ENCODE measurements at places on chromosomes 3 and 15. TPM values are rescaled to one million over a fixed set of nuclear protein-coding genes. Genes with fewer than 3 reads are reported as not detected.

- no peak for DNase-seq
These were observed 1.2 kb downstream of the ALDH1A3 start for GRCh38 chr15:100880897-100881242.

DNA sequence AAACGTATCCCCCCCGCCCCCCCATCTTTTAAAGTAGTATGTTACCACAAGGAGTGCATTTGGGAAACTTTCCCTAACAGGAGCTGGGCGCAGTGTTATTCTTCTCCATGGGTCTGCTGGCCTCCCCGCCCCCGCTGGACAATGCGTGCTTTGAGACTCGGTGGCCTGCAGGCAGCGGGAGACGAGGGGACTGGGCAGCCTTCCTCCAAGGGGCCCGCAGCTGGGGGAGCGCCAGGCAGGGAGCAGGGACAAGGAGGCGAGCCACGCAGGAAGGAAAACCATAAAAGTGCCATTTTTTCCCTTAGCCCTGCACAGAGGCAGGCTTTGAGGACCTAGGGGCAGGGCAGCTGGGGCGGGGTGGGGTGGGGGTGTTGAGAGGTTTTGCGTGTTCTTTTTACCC, 14.1 kb downstream of the SOX2 start:
- DNase-seq = no peak

The SLC26A6 gene
- 5.2 TPM for total RNA-seq

DNA sequence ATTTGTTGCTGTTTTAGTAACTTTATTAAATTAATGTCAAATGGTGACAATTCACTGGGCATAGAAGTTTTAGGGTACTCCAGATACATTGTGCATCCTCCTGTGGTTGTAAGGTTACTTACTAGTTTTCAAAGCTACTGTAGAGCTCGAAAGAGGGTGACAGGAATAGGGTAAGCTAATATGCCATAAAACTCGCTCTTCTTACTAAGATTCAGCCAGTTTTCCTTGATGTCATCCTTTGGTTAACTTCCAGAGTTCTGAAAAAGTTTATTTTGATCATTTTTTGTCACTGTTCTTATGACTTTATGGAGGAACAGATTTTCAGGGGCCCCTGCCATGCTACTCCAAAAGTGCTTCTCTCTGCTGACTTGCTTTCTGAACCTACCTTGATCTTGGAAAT, 334.8 kb downstream of the PLCL2 start:
- DNase-seq = no peak

The IGF2BP2 gene
- total RNA-seq = 17.0 TPM

The CAMK1 gene
- 8.4 TPM for total RNA-seq

GRCh38 chr3:8164145-8164544, 337.5 kb upstream of the LMCD1 start:
- DNase-seq = no peak

Data from heart right ventricle (tissue), 16 donors.